ENCODE measurements at places on chromosomes 3 and 15.

GRCh38 chr3:172065527-172065926 is 26.1 kb downstream of the FNDC3B start:
- DNase-seq, result no peak

GRCh38 chr3:181725131-181725731 is 13.5 kb downstream of the SOX2 start:
- no peak for DNase-seq

GRCh38 chr3:21067031-21067813 is 683.8 kb downstream of the ZNF385D start:
- DNase-seq, result no peak

DNA sequence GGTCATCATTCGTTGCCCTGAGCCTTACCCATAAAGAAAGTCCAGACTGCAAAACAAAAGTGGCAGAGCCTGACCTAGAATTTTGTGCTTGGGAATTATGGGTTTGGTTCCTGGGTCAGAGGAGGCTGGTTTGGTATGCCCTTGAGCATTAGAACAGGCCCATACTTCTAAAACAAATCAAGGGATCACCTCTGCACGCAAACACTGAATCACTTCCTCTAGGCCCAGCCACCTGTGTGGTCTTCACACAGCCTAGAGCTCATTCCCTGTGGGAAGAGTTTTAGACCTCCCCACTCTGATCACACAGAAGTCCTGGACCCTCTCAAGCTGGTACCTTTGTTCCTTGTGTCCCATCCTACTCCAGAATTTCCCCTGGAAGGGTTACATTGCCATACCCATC is 59.4 kb downstream of the B3GNT5 start:
- no peak for DNase-seq

DNA sequence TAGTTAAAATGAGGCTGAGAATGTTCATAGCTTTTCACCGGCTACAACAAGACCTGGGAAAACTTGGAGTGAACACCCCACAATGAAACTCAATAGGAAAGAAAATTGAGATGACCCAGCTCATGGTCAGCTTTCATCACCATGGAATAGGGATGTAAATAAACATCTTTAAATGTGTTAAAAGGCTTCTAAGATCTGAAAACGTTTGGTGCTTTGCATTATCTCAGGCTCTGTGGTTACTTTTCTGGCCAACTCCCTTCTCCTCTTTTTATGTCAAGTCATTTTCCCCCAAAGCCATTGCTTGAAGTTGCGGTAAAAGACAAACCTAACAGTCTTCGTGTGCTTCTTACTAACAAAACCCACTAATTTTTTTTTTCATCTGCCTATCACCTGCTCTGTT is 195.8 kb downstream of the MECOM start:
- no peak for DNase-seq

DNA sequence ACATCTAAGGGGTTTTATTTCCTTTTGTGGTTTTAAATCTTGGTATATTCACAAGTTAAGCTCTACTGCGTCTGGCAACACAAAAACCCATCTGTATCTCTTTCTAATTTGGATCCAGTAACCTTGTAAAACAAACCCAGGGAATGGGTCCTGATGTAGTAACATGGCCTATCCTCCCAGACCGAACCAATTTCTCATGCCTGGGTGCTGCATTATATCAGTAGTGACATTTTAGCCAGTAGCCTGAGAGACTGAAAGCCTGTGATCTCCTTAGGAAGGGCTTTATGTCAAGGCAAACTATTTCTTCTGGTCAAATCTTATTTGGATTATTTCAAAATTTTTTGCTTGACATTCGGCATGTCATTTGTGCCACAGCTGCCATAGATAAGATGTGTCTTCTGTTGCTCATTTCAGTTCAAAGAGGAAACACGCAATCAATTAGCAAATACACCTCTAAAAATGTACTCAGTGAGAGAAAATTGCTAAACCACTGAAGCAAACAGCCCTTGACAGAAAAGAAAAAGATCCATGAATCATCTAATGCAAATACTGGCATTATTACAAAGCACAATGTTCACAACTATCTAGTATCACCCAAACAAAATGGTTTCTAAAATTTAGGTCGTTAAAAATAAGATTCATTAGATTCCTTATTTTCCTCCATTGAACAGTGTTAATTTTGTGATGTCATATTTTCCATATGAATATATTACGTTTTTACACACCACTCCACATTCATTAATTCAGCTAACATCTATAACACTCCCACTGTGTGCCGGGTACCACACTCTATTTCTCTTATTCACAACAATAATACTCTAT is 4.0 kb downstream of the NPTN start:
- no peak for DNase-seq

DNA sequence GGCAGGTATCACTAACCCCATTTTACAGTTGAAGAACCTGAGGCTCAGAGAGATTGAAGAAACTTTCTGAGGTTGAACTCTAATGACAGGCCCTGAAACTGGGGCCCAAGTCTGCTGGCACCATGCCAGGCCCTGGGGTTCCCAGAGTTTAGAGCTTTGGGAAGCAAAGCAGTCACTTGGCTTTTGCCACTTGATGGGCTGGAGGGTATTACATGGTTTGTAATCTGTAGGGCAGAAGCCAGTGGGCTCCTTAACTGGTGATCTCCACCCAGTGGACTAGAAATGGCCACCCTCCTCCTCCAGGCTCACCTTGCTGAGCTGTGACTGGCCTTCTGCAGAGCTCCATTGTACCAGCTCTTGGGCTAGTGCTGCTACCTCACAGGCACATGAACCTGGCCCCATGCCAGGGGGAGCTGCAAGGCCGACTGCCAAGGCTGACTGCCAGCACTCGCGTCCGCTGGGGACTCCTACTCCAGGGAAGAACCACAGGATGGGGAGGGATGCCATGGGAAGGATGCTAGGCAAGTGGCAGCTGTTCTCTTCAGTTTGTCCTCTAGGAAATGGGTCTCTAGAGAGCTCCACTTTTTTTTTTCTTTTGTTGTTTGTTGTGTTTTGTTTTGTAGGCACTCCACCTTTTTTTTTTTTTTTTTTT is 104.8 kb downstream of the ETFA start:
- no peak for DNase-seq

DNA sequence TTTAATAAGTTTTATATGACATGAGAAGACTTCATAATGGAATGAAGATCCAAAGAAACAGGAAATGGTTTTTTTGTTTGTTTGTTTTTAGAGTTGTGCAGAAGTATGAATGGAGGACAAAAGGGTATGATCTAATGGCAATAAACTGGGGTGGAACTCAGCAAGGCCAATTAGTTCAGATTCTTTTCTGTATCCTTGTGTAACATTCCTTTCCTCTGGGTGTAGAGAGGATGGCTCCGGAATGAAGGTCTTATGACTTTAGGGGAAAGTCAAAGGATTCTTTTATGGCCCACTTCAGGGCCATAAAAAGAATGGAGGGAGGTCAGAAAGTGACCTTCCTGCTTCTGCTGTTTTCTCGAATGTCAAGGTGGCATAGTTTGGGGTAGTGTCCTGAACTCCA is 152.6 kb downstream of the DPH6 start:
- no peak for DNase-seq

GRCh38 chr3:160454995-160455394 is 5.4 kb upstream of the TRIM59 start:
- no peak for DNase-seq

DNA sequence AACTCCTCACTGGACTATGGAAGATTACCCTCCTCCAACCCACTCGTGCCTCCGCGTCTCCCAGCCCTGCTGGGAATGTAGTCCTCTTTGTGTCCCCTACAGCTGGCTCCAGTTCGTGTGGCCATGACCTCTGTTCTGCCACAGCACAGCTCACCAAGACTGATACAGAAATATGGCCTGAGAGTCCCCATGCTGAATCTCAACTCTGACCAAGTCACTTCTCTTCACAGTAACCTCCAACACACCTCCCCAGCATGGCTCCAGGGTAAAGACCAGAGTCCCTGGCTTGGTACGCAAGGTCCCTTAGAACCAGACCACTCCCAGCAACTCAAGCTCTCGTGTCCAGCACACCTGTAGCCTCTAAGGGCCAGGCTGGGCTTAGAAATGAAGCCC is 2.3 kb upstream of the COL7A1 start:
- DNase-seq, result no peak

DNA sequence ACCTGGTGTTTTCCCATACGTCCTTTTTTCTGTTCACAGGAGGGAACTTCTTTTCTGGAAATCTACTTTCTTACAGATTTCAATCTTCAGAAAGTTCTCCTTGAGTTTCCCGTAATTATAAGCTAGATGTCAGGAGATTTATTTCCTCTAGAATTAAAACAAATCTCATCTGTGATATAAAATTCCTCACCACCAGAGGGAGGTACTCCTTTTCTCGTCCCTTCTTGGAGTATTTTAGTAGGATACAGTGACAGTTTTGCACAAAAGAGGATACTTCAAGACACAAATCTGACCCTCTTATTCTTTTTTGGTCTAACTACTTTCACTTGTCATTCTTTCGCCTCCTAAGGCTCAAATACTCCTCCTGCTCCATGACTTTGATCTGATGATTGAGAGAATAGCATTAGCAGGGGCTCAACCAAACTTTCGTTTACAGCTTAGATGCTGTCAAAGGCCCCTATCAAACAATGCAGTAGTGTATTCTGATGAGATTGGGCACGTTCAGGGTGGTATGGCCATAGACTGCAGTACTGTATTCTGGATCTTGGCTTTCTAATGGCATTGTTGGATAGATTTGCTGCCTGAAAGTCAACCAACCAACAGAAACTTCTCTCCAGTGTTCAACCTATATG is 38.0 kb downstream of the TMEM41A start:
- DNase-seq, result no peak

DNA sequence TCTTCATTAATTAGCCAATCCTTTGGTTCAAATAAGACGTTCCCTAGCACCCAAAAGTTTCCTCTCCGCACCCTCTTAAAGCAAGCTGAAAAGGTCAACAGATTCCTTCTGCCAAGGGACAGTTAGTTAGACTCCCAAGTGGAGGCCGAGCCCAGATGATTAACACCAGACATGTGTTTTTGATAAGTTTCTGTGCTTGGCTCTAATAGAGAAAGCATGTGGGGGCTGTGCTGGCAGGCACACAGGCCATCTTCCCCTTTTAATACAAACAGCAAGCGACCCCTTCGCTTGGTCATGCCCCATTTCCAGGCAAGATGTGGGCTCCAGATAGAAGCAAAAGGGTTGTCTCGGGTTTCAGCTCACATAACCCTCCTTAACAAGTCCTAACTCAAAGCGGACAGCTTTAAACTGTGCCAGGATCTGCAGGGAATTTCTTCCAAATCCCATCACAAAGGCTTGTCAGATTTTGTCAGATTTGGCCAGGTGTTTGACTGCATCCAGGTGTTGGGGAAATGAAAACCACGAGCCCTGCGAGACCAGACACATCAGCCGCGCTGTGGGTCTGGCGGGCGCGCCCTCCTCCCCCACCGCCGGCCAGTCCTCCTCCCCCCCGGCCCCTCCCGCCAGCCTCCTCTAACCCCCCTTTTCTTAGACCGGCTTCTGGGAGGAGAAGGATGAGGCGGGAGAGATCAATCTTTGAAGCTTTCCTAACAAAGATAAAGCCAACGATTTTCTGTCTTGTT is 3.3 kb downstream of the HES1 start:
- no peak for DNase-seq
